ENCODE measurements at places on chromosomes 1 and 21. TPM values are rescaled to one million over a fixed set of nuclear protein-coding genes. Genes with fewer than 3 reads are reported as not detected.

ASCL5 gene
- total RNA-seq, result 0.38 TPM

C1QC gene
- total RNA-seq, result not detected

TSPEAR gene
- total RNA-seq, result not detected

TMOD4 gene
- total RNA-seq, result 1.2 TPM

RAP1GAP gene
- total RNA-seq, result 22.7 TPM

TRIM58 gene
- total RNA-seq, result not detected

FMO5 gene
- 1.1 TPM for total RNA-seq

ERG gene
- not detected for total RNA-seq

CNKSR1 gene
- 33.4 TPM for total RNA-seq

POU3F1 gene
- total RNA-seq, result not detected

DNA sequence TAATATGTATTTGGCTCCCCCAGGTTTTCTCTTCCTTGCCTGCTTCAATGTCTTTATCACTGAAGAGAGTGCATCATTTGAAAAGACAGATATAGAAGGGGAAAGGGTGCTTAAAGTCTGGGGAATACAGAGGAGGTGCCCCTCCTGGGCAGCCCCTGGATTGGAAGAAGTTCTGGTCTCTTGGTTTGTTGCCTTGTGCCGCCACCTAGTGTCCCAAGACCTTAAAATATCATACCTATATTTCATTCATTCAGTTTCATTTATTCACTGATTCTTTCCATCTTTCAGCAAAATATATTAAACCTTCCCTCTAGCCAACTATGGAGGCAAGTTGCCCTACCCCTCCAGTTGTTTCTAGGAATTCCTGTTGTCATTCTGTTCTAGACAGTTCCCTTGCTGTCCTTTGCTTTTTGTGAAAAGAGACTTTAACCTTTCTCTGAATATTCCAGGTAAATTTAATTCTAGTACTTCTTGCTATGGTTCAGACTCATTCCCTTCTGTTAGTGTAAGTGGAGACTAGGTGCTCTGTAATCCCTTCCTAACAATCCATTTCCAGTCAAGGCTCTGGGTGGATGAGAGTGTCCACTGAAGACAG, 56.1 kb downstream of the MEF2D start:
- no peak overlapping the region for H3K27ac ChIP-seq
- peaks cover 21% of the 10 kb centered on the region for H3K27me3 ChIP-seq
- DNase-seq, result peak; percentile 39

GRCh38 chr1:211788626-211789025, 41.9 kb downstream of the LPGAT1 start:
- no peaks in the 10 kb centered on the region for H3K27me3 ChIP-seq
- no peak overlapping the region for H3K4me3 ChIP-seq
- DNase-seq, result no peak
- no peaks in the 10 kb centered on the region for H3K4me1 ChIP-seq
- 0 out of 2 replicates have a peak, but pooled peaks cover 3% of the 10 kb centered on the region for H3K36me3 ChIP-seq

GRCh38 chr1:156963621-156964020, 43.2 kb downstream of the LRRC71 start:
- peaks cover 6% of the 10 kb centered on the region for H3K36me3 ChIP-seq
- no peak overlapping the region for H3K4me3 ChIP-seq
- H3K4me1 ChIP-seq, result peaks cover 22% of the 10 kb centered on the region

DNA sequence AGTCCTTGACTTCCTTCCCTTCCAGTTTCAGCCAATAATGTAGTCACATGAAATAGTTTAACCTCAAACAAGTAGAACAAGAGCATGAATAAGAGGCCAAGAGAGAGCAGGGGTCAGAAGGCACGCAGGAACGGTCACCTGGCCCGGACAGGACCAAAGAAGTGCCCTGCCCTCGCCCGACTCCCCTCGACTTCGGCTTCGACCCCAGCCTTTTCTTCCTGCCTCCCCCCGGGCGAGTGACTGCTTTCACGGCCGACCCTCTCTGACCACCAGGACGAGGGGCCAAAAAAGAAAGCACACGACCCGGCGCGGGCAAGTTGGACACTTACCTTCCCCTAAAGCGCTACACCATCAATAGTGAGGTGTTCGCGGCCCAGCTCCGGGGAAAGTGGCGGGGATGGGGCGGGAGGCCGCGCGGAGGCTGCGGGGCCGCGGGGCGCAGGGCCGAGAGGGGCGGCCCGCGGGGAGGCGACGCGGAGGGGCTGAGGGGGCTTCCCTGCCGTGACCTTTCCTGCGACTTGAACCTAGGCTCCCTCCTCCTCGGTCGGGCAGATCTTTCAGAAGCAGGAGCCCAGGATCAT, 519 bp downstream of the RERE start:
- H3K36me3 ChIP-seq, result no peaks in the 10 kb centered on the region
- H3K27me3 ChIP-seq, result no peaks in the 10 kb centered on the region
- peak overlapping the region; percentile 92 for H3K4me3 ChIP-seq
- peak; percentile 47 for DNase-seq

- no peaks in the 10 kb centered on the region for H3K27me3 ChIP-seq
- no peak overlapping the region for H3K4me3 ChIP-seq
- H3K4me1 ChIP-seq, result peaks cover 50% of the 10 kb centered on the region
- peak overlapping the region; percentile 31 for H3K27ac ChIP-seq
- H3K36me3 ChIP-seq, result peaks cover 10% of the 10 kb centered on the region
Measured at GRCh38 chr1:183476081-183476480, 3.8 kb downstream of the SMG7 start.

DNA sequence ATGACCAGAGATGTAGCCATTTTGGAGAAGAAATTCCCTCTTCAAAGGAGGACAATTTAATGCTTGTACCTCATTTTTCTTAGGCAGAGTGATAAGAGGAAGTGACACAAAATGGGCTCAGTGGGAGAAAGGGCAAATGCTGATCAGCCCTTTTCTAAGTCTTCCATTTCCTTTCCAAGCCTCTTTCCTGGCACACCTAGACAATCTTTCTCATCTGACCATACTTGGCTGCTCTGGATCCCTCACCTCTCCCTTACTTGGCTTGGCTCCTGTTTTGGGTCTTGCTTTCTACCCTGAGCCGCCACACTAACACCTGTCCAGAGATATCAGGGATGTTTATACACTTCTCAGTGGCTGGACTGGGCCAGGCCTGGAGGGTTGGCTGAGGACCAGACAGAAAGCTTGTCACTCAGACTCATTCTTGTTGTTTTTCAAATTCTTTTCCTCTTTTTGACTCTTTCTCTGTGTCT, 13.1 kb downstream of the TXNIP start:
- H3K27me3 ChIP-seq, result no peaks in the 10 kb centered on the region
- peak; percentile 43 for DNase-seq
- H3K4me1 ChIP-seq, result peaks cover 62% of the 10 kb centered on the region
- no peaks in the 10 kb centered on the region for H3K36me3 ChIP-seq

- no peaks in the 10 kb centered on the region for H3K4me1 ChIP-seq
- no peak for DNase-seq
- no peaks in the 10 kb centered on the region for H3K36me3 ChIP-seq
- H3K4me3 ChIP-seq, result no peak overlapping the region
- H3K27ac ChIP-seq, result no peak overlapping the region
Measured at GRCh38 chr21:17427831-17428483, 84.9 kb upstream of the CXADR start.

- peaks cover 40% of the 10 kb centered on the region for H3K27me3 ChIP-seq
- H3K4me3 ChIP-seq, result no peak overlapping the region
- H3K36me3 ChIP-seq, result no peaks in the 10 kb centered on the region
- no peak overlapping the region for H3K27ac ChIP-seq
- H3K4me1 ChIP-seq, result no peaks in the 10 kb centered on the region
- DNase-seq, result no peak
Measured at GRCh38 chr1:229354226-229354625, 11.4 kb upstream of the CCSAP start.

Data from PC-9 (cell line).